ENCODE measurements at places on chromosomes 2 and 18. TPM values are rescaled to one million over a fixed set of nuclear protein-coding genes. Genes with fewer than 3 reads are reported as not detected.

DNA sequence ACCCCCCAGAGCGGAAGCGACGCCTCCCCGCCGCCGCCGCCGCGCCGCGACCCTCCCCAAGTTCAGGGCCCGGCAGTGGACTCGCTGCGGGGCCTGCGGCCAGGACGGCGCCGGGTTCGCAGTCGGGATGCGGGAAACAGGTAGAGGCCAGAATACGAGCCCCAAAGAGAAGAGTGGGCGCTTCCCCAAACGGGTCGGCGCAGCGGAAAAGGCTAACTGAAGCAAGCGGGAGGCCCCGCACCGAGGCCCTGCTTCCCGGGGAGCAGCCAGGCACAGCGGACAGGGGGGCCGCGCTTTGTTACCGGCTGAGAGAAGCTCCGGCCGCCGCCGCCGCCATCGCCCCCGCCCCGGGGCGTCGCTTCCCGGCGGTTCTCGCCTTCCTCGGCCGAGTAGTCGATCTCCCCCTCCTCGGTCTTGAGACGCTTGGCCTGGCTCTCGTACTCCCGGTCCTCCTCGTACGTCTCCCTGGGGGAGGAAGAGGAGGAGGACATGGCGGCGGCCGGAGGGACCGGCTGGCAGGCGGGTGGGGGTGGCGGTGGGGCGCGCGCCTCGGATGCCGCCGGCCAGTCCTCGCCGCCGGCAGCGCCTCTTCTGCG lies 494 bp downstream of the HNRNPLL start:
- H3K36me3 ChIP-seq = peaks cover 2% of the 10 kb centered on the region
- H3K4me3 ChIP-seq = peak overlapping the region; percentile 90
- DNase-seq = peak; percentile 41
- H3K27ac ChIP-seq = peak overlapping the region; percentile 89

The POMC gene
- total RNA-seq = 4.6 TPM

DNA sequence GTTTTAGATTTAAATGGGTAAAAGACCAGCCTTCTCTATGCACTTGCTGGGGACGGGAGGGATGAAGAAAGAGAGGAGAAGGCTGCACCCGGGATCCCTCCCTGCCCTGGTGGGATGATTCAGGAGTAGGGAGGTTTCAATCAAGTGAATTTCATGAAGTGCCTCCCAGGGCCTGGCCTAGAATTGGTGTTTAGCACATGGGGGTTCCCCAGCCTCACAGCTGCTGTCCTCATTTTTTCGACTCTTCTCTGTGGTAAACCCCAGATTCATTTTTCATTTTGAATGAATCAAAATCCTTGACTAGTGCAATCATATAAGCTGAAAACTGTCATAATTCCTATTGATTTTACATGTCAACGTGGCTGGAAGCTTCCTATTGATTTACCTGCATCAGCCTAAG lies 81.1 kb downstream of the LPIN1 start:
- H3K27me3 ChIP-seq = no peaks in the 10 kb centered on the region
- no peak overlapping the region for H3K27ac ChIP-seq
- H3K36me3 ChIP-seq = peaks cover 32% of the 10 kb centered on the region
- H3K4me1 ChIP-seq = peaks cover 43% of the 10 kb centered on the region
- no peak overlapping the region for H3K4me3 ChIP-seq
- peak; percentile 74 for DNase-seq

DNA sequence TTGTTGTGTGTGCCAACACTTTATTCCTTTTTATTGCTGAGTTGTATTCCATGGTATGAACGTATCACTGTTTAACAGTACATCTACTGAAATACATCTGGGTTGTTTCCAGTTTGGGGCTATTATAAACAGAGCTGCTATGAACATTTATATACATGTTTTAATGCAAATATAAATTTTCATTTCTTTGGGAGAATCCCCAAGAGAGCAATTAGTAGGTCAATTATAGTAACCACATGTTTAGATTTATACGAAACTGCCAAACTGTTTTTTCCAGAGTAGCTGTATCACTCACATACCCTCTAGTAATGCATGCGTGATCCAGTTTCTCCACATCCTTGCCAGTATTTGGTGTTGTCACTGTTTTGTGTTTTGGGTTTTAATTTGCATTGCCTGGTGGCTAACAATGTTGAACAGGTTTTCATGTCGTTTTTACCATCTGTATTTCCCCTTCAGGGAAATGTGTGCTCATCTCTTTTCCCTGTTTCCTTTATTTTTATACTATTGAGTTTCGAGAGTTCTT lies 81.0 kb downstream of the TMEM131 start:
- H3K36me3 ChIP-seq = peaks cover 29% of the 10 kb centered on the region
- no peak overlapping the region for H3K27ac ChIP-seq
- H3K4me3 ChIP-seq = no peak overlapping the region
- H3K27me3 ChIP-seq = no peaks in the 10 kb centered on the region
- DNase-seq = no peak

GRCh38 chr2:176163672-176164056 lies 6.6 kb downstream of the HOXD3 start:
- H3K36me3 ChIP-seq = peaks cover 1% of the 10 kb centered on the region
- H3K27ac ChIP-seq = no peak overlapping the region
- H3K27me3 ChIP-seq = peaks cover 77% of the 10 kb centered on the region
- H3K4me1 ChIP-seq = peaks cover 17% of the 10 kb centered on the region
- no peak for DNase-seq

GRCh38 chr2:71006323-71006722 lies 11.7 kb upstream of the TEX261 start:
- no peaks in the 10 kb centered on the region for H3K36me3 ChIP-seq
- H3K4me1 ChIP-seq = peaks cover 5% of the 10 kb centered on the region
- H3K27me3 ChIP-seq = peaks cover 9% of the 10 kb centered on the region
- DNase-seq = no peak
- no peak overlapping the region for H3K27ac ChIP-seq

The VSNL1 gene
- not detected for total RNA-seq

The CRYBA2 gene
- total RNA-seq = not detected

The IL1B gene
- total RNA-seq = not detected

The ANTXR1 gene
- total RNA-seq = not detected

The LOXHD1 gene
- 0.05 TPM for total RNA-seq

The DLX1 gene
- not detected for total RNA-seq

The CBLN2 gene
- total RNA-seq = not detected

- H3K36me3 ChIP-seq = no peaks in the 10 kb centered on the region
- H3K4me3 ChIP-seq = no peak overlapping the region
- no peak overlapping the region for H3K27ac ChIP-seq
- H3K4me1 ChIP-seq = peaks cover 8% of the 10 kb centered on the region
- no peak for DNase-seq
- H3K27me3 ChIP-seq = no peaks in the 10 kb centered on the region
Observed at GRCh38 chr2:234071664-234072063, 21.2 kb downstream of the SPP2 start.

The GNLY gene
- 3.2 TPM for total RNA-seq

- H3K4me1 ChIP-seq = no peaks in the 10 kb centered on the region
- peaks cover 2% of the 10 kb centered on the region for H3K27me3 ChIP-seq
- DNase-seq = no peak
- H3K36me3 ChIP-seq = no peaks in the 10 kb centered on the region
Observed at GRCh38 chr2:167215595-167215994, 327.3 kb downstream of the XIRP2 start.

The SCN1A gene
- total RNA-seq = not detected

DNA sequence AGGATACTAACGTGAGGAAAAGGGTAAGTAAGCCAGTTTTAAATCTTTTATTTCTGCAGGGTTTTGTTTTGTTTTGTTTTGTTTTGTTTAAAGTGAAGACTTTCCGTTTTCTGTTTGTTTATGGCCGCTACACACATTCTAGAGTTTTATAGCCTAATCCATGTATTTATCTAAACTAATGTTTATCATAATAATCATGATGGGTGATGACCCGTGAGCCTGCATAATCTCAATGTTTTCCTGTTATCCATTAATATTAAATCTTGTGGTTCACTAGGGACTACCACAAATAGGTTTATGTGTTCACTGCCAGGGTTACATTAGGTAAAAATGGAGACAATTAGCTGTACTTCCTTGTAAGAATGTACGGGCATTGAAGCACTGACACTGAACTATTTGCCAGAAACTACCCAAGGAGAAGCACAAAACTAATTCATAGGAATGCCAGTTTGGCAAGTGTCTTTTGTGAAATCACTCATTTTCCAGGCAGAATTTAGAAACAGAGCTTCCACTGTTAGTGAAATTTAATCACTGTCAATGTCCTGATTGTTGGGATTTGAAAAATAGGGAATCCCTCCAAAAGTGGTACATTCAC lies 574.8 kb downstream of the LRP1B start:
- no peaks in the 10 kb centered on the region for H3K4me1 ChIP-seq
- no peak for DNase-seq
- H3K36me3 ChIP-seq = no peaks in the 10 kb centered on the region
- H3K27me3 ChIP-seq = no peaks in the 10 kb centered on the region
- no peak overlapping the region for H3K27ac ChIP-seq
- no peak overlapping the region for H3K4me3 ChIP-seq

GRCh38 chr2:78201064-78201575 lies 678.9 kb upstream of the LRRTM4 start:
- H3K36me3 ChIP-seq = no peaks in the 10 kb centered on the region
- no peaks in the 10 kb centered on the region for H3K27me3 ChIP-seq
- no peak for DNase-seq
- no peaks in the 10 kb centered on the region for H3K4me1 ChIP-seq

- no peak overlapping the region for H3K27ac ChIP-seq
- H3K4me1 ChIP-seq = peaks cover 4% of the 10 kb centered on the region
- no peak for DNase-seq
- peaks cover 5% of the 10 kb centered on the region for H3K36me3 ChIP-seq
- no peaks in the 10 kb centered on the region for H3K27me3 ChIP-seq
Observed at GRCh38 chr18:56992777-56993176, 154.1 kb upstream of the BOD1L2 start.

DNA sequence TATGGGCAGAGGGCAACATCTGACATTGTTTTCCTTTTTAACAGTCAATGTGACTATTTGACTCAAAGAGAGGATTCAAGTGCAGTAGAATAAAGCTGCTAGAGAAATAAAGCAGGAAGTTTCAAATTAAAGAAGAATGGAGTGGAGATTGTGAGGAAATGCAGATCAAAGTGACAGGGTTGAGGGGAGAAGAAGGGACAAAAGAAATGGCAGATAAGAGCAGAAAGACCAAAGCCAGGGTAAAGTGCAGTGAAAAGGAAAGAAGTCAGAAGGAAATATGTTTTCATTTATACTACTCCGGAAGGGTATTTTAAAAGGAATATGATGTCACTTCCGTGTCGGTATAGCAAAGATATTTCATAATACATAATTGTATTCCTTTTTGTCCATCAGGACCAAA lies 297.5 kb upstream of the CRIM1 start:
- H3K36me3 ChIP-seq = no peaks in the 10 kb centered on the region
- H3K4me3 ChIP-seq = no peak overlapping the region
- no peak overlapping the region for H3K27ac ChIP-seq
- H3K27me3 ChIP-seq = peaks cover 23% of the 10 kb centered on the region
- H3K4me1 ChIP-seq = peaks cover 9% of the 10 kb centered on the region
- DNase-seq = no peak

DNA sequence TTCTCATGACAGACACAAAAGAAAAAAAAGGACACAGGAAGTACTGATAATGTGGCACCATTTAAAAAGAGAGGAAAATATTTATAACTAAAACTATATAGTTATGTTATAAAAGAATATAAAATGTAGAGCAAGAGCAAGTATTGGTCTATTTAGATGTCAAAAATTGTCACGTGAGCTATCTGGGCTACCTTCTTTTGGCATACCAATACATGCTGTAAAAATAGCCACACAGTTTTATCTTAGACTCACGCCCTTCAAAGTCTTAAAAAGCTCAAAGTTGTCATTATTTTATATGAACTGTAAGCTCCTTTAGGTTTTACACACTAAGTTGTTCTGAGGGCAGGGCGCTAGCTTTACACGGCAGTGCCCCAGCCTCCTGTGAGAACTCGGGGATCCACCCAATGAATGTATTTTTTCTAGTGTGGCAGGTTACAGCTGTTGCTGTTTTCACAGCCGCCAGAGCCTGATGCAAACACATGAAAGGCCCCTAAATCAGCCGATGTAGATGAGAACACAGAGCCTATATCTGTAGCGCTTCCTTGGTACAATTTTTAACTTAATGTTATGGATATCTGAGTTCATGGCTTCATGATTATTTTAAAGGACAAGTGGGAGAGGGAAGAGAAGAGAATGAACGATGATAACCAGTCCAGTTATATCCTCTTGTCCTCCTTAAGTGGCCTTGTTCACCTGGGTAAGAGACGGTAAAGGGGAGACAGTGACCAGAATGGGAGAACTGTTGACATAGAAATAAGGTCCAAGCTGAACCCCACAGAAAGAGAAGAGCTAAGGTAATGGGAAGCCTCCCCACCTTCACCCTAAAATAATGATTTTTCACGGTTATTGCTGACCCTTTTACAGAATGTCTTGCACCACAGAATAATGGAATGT lies 130.8 kb downstream of the CACNB4 start:
- DNase-seq = no peak
- no peak overlapping the region for H3K4me3 ChIP-seq
- no peaks in the 10 kb centered on the region for H3K27me3 ChIP-seq
- no peaks in the 10 kb centered on the region for H3K36me3 ChIP-seq

The PRKAG3 gene
- total RNA-seq = not detected

The YES1 gene
- 8.3 TPM for total RNA-seq

The VAMP5 gene
- 18.4 TPM for total RNA-seq

DNA sequence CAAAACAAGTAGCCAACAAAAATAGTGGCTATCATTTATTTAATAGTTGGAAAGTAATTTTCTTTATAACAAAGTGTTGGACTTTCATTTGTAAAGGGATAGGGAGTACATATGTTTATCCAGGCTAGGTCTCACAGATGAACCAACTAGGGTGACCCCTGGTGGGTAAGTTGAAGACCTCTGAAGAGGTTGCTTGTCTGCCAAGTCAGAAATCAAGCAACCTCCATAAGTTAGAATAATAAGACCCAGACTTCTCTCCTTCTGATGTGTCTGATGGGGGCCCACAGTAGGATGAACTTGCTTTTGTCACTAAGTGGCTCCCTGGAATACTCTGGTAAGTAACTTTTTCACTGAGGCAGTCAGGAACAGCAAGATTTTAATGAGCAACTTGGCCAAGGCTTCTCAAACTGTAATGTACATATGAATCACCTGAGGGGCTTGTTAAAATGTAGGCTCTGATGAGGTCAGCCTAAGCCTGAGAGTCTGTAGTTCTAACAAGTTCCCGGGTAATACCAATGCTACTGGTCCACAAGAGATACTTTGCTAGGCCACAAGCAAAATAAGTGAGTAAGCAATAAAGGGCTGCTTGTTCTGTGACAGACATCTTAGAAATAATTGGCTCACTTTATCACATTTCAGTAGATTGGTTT lies 319.6 kb downstream of the PIK3C3 start:
- no peaks in the 10 kb centered on the region for H3K4me1 ChIP-seq
- H3K36me3 ChIP-seq = no peaks in the 10 kb centered on the region
- H3K27ac ChIP-seq = no peak overlapping the region
- no peak for DNase-seq

GRCh38 chr2:241817126-241817820 lies 8.3 kb downstream of the NEU4 start:
- H3K27me3 ChIP-seq = peaks cover 3% of the 10 kb centered on the region
- H3K4me1 ChIP-seq = peaks cover 9% of the 10 kb centered on the region
- H3K27ac ChIP-seq = no peak overlapping the region
- H3K4me3 ChIP-seq = no peak overlapping the region
- no peak for DNase-seq

DNA sequence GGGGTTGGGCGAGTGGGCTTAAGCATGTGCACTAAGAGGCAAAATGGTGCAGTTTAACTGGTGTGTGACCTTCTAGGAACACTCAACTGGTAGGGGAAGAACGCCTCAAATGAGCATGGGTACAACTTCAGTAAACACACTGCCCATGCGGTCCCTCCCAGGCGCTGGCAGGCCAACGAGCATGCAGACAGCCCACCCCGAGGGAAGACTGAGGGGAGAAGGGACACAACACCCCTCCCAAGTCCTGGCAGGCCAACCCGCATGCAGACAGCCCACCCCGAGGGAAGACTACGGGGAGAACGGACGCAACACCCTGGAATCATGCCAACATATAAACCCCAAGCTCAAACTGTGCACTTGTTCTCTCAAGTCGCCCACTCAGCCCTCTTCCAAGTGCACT lies 456.0 kb downstream of the FBXO15 start:
- no peaks in the 10 kb centered on the region for H3K4me1 ChIP-seq
- H3K27ac ChIP-seq = no peak overlapping the region
- no peak overlapping the region for H3K4me3 ChIP-seq
- no peaks in the 10 kb centered on the region for H3K27me3 ChIP-seq
- no peak for DNase-seq

All from activated naive CD4-positive, alpha-beta T cell treated with anti-CD3 and anti-CD28 coated beads for 36 hours (primary cell).